ENCODE measurements at places on chromosomes 5 and 9.

- DNase-seq: no peak
These were observed 85.8 kb downstream of the SEC61B start for GRCh38 chr9:99307851-99308250.

- DNase-seq: no peak
These were observed 77.5 kb downstream of the RXRA start for GRCh38 chr9:134403682-134404301.

- DNase-seq: no peak
These were observed 65.1 kb upstream of the C5orf46 start for GRCh38 chr5:147971472-147971871.

DNA sequence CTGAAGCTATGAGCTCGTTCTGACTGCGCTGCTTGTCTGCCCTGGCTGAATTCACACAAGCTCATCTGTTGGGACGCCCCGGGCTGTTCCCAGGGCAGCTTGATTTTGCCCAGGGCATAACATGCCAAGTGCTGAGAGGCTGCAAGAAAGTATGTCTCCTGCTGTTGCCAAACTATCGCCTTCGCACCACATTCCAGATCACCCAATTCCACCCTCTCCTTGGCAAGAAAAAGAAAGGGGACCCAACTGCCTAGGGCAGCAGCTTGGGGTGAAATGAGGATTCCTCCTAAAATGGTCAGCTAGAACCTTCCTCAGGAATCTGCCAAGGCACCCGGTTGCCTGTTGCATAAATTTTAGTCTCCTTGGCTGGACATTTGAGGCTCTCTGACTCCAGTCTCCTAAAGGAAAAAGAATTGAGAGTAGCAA is 21.2 kb downstream of the COL15A1 start:
- no peak for DNase-seq

GRCh38 chr9:127179633-127180441 is 57.4 kb upstream of the ANGPTL2 start:
- DNase-seq: no peak

- no peak for DNase-seq
These were observed 439.0 kb downstream of the ENC1 start for GRCh38 chr5:74201334-74202081.

DNA sequence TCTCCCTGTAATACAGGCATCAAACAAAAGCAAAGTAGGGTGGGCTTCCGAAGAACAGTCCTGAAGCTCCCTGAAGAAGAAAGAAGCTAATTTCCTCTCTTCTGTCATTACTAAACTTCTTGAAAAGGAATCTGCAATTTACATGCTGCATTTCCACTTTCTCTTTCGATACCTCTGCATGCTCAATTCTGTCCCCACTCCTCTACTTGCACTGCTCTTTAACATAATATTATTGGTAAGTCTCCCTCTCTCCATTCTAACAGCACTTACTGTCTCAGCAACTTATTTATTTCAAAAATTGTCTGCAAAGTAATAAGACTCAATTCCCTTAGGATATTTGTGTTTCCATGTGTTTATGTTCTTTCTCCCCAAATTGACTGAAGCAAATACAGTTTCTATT is 3.9 kb upstream of the PLPP1 start:
- peak; percentile 22 for DNase-seq

DNA sequence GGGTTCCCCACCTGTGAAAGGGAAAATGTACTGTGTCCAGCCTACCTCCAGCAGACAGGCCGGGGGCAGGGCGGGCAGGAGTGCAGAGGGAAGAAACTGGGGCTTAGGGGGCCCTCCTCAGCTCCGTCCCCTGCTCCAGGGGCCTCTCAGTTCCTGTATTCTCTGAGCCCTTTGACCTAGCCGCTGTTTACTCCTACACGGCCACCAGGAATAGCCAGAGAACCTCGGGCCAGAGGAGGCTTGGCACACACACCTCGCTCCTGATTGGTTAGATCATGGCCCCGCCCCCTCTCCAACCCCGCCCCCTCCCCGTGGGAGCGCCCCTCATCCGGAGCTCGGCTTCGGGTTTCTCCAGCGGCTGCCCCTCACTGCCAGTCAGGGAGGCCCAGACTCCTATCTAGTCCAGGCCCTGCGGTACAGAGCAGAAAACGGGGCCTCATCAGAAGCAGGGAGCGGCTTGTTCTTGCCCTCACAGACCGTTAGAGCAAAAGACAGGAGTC is 2.2 kb downstream of the ST6GALNAC6 start:
- DNase-seq: peak; percentile 91

- DNase-seq: no peak
These were observed 287.7 kb upstream of the DAP start for GRCh38 chr5:11048760-11049159.

DNA sequence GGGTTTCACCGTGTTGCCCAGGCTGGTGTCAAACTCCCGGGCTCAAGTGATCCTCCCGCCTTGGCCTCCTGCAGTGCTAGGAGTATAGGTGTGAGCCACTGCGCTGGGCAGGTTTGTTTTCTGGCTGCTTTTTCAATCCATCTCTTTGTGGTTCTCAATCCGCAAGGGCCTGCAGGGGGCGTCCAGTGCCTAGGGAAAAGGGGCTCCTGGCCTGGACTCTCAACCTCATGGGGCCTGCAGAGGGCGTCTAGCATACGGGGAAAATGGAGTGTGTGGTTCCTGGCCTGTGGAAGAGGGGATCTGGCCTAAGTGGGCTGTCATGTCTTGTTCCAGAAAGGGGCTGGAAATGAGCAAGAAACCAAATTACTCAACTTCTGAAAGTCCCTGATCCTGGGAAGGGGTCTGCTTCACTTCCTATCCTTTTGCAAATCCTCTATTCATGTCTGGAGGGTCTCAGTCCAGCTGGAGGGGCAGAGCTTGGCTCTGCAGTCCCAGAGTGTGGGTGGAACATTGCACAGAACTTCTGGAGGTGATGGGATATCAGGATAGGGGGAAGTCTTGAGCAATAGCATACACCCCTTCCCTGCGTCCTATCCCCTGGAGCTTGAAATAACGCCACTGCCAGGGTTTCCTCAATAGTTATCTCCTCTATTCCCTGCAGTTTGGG is 12.7 kb upstream of the CCL27 start:
- peak; percentile 68 for DNase-seq

DNA sequence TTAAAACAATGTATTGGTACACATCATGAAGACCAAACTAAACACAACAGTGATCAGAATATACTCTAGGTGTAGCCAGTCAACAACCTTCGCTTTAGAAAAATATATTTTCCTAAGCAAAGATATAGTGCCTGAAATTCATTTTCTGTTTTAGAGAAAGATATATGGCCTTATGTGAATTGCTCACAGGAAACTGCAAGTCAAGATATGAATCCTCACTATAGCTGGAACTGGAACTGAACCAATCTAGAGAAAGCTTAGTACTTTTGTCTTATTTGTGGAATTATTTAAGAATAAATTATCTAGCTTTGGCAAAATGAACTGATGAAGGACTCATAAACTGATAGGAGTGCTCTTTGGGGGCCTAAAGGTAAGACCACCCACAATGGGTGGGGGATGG is 27.3 kb downstream of the GZMK start:
- DNase-seq: no peak

GRCh38 chr5:102771435-102771834 is 16.3 kb downstream of the PAM start:
- no peak for DNase-seq

DNA sequence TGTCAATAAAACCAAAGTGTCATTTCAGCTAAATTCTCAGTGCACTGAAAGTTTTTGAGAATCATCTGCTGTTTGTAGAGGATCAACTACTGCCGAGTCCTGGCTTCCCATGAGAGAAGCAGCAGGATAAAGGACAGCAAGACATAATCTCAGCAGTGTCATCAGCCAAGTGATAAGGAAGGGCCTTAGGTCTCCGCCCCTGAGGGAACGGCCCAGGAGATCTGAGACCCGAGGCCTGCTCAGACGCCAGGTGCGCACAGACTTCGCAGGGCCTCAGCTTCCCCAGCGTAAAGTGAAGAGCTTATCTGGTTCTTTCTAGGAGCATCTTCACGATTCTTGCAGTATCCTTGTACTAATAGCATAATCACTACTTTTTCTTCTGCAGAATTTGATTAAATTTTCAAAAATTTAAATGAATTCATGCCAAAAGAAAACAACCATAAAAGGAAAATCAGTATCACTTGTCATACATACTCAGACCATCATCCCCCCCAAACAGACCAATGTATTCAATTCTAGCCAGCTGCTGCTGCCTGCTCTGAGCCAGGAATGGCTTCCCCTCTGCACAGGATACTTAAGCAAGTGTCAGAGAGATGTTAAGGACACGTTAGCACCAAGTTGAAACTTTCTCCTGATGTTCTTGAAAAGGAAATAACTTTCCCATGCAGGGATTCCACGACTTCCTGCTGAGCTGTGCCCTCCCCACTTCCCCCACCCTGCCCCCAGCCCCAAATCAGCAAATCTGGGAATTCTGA is 2.2 kb downstream of the GFPT2 start:
- DNase-seq: no peak

GRCh38 chr9:120531683-120532300 is 48.2 kb downstream of the CDK5RAP2 start:
- peak; percentile 66 for DNase-seq

GRCh38 chr5:39955156-39955555 is 530.4 kb upstream of the DAB2 start:
- DNase-seq: no peak

- no peak for DNase-seq
These were observed 255.2 kb upstream of the CD180 start for GRCh38 chr5:67451640-67452279.

GRCh38 chr9:128163027-128163515 is 3.0 kb downstream of the BBLN start:
- no peak for DNase-seq

DNA sequence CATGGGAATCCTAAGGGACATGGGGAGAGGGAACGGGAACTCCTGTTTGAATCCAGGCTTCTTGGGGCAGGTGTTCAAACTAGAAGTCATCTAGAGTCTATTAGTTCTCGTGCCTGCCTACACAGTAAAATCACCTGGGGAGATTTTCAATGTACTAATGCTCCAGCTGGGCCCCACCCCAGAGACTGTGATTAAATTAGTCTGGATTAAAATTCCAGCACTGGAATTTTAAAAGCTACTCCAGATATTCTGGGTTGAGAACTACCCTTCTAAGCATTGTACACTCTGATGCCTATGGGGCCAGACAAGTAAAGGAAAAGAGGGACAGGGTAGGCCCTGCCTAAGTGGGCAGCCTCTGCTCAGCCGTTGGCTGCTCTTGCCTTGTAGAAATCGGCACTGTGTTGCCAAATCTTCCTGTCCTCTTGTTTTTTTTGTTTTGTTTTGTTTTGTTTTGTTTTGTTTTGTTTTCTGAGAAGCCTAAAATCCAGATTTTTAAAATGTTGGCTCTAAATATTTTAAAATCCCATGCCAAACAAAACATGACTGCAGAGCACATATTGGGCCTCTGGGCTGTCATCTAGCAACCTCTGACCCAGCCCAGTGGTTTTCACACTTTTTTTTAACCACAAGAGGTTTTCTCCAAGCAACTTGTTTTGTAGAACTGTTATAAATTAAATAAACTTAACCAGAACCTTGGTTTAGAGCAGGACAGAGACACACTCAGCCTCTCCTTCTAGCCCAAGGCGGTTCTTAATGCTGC is 29.0 kb downstream of the ADRB2 start:
- DNase-seq: no peak

- no peak for DNase-seq
These were observed 3.9 kb downstream of the IRX2 start for GRCh38 chr5:2747363-2748162.

DNA sequence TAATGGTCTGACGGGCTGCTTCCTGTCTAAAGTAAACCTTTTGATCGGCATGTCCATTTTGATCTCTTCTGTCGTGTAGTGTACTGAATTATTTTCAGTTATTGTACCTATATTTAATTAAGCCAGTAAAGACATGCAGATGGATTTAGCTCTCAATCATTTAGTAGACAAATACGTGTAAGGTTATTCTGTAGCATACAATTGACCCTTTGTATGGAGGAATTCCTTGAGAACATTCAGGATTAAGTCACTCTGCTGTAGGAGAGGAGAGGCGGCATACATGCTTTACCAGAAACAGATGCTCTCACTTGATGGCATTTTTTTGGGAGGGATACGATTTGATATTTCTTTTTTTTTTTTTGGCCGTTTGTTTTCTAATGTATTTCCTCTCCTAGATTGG is 141.0 kb downstream of the PBX3 start:
- DNase-seq: peak; percentile 74

- DNase-seq: no peak
These were observed 212.5 kb downstream of the MAST4 start for GRCh38 chr5:66808663-66809062.

DNA sequence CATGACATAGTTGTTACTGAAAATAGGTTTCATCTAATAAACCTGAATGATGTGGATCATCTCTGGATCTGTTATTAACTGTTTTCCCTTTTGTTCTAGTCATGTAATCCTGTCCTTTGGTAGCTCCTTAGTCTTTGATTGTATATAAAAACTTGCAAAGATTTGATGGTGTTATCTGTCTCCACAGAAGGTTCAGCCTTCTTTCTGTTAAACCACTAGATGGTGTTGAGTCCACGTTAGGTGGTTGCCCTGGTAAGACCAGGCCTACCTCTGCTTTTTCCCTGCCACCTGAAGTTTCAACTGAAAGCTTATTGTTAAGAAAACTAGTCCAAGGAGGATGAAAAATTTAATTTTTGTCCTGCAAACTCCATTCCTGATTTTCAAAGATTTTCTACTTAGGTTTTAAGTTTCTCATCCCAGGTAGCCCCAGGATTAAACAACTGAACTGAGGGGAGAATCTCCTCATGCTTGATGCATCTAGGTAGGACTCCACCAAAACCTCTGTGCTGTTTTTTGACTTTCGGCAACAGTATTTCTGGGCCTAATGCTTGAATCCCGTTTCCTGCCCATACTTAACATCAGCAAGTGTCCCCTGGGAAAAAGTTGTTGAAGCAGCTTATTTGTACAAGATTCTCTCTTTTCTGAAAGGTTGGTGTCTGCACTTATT is 68.5 kb downstream of the RICTOR start:
- no peak for DNase-seq

DNA sequence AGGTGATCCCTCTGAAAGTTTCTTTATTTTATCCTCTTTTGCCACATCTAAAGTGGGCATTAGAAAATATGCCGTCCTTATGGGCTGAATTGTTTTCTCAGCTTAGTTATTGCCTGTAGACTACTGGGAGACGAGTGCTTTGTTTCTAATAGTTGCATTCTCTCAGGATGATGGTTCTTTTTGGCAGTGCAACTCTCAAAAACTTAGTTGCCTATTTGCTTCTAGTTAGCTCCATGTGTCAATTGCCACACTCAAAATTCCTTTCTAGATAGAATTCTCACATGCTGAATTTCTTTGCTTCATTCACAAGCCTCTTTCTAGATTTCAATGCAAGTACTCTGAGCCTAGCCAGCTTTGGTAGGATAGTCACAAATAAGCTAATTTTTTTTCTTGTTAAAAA is 155.5 kb downstream of the FGF10 start:
- no peak for DNase-seq

GRCh38 chr9:90325913-90326653 is 316.5 kb downstream of the DIRAS2 start:
- DNase-seq: peak; percentile 13

GRCh38 chr9:33375841-33376321 is 26.5 kb downstream of the AQP7 start:
- DNase-seq: no peak

- no peak for DNase-seq
These were observed 82.7 kb downstream of the NR6A1 start for GRCh38 chr9:124688238-124688904.
